Left kidney (tissue), 8 donors: ENCODE measurements at places on chromosomes 11 and 22. TPM values are rescaled to one million over a fixed set of nuclear protein-coding genes. Genes with fewer than 3 reads are reported as not detected.
A peak's percentile ranks its signal among the peaks of the same experiment; 100 is the strongest.

The JAML gene
- 1.5 TPM for polyA plus RNA-seq

The MAML2 gene
- polyA plus RNA-seq = 31.7 TPM

The MS4A13 gene
- not detected for polyA plus RNA-seq

The MRGPRF gene
- polyA plus RNA-seq = 18.9 TPM

DNA sequence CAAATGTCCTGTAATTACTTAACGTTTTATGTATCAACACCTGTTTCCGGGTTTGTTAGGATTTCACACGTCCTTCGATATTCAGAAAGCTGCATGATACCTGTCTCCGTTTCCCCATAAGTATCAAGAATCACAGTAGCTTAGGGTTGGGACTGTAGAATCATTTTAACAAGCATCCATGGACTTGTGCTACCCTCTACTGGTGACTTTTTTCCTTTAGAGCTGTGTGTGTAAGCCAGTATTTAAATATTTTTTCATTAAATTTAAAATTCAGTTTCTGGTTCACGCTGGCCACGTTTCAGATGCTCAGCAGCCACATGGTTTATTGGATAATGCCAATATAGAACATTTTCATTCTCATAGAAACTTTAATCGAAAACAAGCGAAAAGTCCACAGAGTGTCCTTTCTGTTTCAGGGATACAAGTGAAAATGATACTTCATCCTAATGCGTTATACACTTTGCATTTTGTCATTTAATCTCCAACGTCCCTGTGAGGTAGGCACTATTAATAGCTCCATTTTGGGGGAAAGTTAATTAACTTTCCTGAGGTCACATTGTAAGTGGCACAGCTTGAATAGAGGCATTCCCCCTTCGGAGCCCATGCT, 61.5 kb upstream of the SLC25A18 start:
- DNase-seq = peak; percentile 75

- DNase-seq = no peak
Measured at GRCh38 chr11:121344824-121345223, 52.3 kb downstream of the SC5D start.

- no peak for DNase-seq
Measured at GRCh38 chr11:67302571-67303131, 679 bp upstream of the SSH3 start.

DNA sequence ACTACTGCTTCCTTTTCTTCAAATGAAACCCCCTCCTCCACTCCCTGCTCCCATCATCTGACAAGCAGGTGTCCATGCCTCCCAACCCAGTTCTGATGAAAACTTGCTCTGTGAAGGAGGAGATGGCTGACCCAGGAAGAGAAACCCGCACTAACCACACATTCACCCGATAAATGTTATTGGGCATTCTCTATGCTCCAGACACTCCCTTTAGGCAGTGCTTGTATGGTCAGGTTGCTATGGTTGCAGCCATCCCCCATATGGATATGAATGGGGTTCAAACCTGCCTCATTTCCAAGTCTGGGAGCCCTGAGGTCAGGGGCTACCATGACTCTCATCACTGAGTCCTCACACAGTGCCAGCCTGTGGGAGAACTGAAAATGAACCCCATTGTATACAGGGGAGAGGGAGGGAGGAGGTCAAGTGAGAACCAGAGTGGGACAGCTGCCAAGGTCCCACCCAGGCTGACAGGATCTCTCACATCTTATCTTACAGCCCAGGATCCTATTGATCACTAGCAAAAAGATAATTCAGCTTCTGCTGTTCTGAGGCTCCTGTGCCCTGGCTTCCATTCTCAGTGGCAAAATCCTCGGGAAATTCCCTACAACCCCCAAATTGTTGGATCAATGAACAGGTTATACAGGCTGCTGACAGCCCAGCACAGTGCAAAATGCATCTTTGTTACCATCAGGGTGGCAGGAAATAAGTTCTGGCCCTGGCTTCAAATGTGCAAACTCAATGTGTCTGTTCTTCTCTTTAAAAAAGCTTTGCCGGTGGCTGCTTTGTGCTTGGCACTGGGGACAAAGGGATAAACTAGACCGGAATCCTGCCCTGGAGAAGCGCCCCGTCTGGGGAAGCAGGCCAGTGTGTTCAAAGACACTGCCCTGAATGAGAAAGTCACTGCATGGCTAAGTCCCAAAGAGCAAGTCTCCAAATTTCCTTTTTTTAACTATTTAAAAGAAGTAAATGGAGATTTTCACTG, 22.7 kb upstream of the ACER3 start:
- no peak for DNase-seq

DNA sequence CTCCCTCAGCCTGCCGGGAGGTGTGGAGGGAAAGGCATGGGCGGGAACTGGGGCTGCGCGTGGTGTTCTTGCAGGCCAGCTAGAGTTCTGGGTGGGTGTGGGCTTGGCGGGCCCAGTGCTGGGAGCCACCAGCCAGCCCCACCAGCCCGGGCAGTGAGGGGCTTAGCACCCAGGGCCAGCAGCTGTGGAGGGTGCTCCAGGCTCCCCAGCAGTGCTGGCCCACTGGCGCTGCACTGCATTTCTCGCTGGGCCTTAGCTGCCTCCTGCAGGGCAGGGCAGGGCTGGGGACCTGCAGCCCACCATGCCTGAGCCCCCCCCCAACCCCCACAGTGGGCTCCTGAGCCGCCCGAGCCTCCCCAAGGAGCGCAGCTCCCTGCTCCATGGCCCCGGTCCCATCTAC, 304.2 kb downstream of the KCNA4 start:
- DNase-seq = no peak

DNA sequence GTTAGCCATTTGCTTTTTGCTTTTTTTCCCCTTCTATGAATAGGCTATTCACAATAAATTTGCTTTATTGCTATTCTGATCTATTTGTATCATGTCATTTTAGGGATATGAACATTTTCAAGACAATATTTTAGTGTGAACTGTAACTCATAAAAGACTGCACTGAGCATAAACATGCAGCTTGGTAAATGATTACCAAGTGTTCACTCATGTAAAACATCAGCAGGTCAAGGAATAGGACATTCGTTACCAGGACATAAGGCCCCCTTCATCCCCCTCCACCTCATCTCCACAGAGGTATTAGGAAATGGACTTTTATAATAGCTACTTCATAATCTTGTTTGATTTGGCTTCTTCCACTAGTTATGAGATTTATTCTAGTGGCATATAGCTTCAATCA, 12.4 kb downstream of the NLRP14 start:
- peak; percentile 14 for DNase-seq
